ENCODE measurements at places on chromosomes 7 and 10.

- no peak for DNase-seq
These were observed 45.5 kb upstream of the ADARB2 start for GRCh38 chr10:1782841-1783240.

GRCh38 chr7:145030754-145031153 lies 194.9 kb upstream of the TPK1 start:
- DNase-seq = no peak

- DNase-seq = no peak
These were observed 212.3 kb upstream of the ZMIZ1 start for GRCh38 chr10:78856421-78856820.

GRCh38 chr10:101834341-101834740 lies 9.3 kb downstream of the KCNIP2 start:
- no peak for DNase-seq

GRCh38 chr7:106180721-106181120 lies 68.6 kb upstream of the SYPL1 start:
- no peak for DNase-seq

GRCh38 chr10:26727005-26727404 lies 29.5 kb downstream of the PDSS1 start:
- no peak for DNase-seq

DNA sequence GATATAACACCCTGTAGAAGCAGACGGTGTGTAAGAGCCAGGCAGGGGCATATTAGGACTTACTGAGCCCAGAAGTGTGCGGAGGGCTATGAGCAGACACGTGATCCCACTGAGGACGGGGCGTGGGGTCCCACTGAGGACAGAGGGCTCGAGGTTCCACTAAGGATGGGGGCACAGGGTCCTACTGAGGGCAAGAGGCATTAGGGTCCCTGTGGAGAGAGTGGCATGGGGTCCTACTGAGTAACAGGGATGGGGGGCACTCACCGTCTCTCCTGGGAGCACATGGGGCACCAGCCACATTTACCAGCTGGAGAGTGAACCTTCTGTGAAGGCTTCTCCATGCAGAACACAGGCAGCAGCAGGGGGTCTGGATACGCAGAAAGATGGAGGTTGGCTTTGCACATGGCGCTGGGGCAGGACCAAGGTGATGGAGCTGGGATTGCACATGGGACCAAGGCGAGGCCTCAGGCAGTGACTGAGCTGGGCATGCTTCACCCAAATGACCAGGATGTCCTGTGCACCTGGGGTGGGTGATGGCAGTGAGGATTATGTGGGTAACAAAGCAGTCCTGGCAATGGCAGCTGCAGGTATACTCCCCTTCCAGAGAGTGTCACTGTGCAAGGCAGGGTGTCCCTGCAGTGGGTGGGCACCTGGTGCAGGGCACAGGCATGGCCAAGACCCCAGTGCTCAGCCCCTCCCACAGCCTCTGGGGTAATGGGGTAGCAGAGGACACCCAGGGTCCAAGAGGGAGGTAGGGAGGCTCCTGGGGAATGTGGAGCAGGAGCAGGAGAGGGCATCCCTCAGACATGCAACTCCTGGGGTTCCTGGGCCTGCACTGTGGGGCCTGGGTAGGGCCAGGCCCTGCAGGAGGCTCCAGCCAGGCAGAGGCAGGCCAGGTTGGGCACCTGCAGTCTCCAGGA lies 278.1 kb downstream of the TCERG1L start:
- DNase-seq = no peak

DNA sequence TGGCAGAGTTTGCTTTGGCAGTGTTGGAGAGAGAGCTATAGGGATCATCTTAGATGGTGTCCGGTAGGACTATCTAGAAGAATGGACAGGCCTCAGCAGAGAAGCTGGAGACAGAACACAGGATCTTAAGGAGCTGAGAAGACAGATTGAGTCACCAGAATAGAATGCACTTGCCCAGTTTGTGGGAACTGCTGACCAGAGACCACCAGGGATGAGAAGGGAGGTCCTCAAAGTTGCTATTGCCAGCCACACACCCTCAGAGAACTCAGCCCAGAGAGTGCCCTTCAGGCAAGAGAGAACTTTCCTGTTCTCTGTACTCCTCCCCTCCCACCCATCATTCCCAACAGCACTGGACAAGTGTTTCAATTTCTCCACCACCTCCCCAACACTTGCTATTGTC lies 25.3 kb upstream of the GALNT11 start:
- DNase-seq = no peak

- no peak for DNase-seq
These were observed 167.6 kb downstream of the OTUD1 start for GRCh38 chr10:23606456-23606855.

DNA sequence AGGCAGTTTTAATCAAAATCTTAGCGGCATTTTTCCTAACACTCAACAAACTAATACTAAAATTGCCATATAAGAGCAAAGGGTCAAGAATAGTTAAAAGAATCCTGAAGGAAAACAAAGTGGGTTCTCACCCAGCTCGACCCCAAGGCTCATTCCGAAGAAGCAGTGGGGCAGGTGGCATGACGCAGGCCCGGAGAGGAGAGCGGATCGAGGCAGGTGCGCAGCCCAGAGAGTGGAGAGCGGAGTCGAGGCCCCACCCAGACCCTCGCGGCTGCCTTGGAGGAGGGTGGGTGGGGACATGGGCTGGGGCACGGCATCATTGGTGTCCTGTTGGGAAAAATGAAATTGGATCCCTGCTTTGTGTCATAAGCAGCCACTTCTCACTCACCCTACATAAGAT lies 109.8 kb downstream of the INPP5A start:
- no peak for DNase-seq

- no peak for DNase-seq
These were observed 303.6 kb downstream of the GPAM start for GRCh38 chr10:111879969-111880368.

DNA sequence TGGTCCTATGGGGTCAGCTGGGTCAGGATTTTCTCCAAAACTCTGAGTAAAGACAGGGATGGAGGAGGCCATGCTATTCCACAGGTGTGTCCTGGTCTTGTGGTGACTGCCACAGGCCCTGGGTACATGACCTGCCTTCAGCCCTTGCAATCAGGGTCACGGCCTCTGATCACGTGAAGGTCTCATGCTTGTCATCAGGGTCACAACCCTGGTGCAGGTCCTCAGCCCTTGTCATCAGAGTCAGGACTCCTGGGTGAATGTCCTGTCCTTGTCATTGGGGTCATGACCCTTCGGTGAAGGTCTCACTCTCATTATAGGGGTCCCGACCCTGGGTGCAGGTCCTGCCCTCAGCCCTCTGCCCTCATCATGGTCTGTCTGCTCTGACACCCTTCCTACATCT lies 21.9 kb upstream of the TBRG4 start:
- DNase-seq = no peak

DNA sequence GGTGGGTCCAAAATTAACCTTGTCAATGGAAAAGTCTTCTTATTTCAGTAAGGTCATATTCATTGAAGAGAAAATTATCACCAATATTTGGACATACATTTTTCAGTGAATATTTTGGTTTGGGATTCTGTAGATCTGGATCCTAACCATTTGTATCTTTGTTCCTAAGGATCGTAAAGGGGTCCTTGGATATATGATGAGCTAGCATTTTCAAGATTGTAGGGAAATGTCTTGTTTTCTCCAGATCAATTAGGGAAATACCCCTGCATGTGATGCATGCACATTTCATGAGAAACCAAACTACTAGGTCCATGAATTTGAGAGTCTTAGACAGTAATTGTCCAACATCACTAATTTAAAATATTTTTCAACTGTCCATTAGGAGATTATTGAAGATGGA lies 18.0 kb downstream of the DNTT start:
- DNase-seq = no peak

GRCh38 chr7:112665709-112666108 lies 124.5 kb downstream of the TMEM168 start:
- DNase-seq = no peak

DNA sequence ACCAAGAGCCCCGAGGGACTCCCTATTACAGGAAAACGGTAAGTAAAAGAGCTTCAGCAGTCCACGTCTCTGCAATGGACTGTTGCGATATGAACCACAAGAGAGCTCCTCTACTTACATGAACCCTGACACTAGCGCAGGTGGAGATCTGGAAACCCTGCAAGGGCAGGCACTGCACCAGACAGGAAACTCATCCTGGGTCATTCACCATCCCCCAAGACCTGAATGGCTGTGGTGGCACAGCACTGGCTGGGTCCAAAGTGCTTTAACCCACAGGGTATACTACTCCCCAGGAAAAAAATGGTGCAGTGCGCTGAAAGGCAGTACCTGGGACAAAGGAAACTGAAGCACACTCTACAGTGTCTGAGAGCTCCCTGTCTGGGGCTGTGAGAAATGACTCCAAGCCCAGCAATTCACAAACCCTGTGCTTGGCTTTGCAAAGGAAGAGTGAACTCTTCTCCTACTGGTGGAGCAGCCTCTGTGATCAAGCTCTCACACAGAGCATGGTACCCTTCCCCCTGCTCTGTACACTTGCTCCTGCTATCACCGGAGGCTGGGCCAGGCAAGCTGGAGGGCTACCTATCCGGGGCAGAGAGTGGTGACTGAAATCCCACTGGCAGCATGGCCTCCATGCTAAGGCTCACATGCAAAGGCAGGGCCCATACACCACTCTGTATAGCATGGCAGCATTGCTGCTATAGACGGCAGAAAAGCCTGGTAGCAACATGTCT lies 44.9 kb downstream of the HIBADH start:
- DNase-seq = no peak

- peak; percentile 38 for DNase-seq
These were observed 2.2 kb downstream of the CFAP46 start for GRCh38 chr10:132939957-132940790.

DNA sequence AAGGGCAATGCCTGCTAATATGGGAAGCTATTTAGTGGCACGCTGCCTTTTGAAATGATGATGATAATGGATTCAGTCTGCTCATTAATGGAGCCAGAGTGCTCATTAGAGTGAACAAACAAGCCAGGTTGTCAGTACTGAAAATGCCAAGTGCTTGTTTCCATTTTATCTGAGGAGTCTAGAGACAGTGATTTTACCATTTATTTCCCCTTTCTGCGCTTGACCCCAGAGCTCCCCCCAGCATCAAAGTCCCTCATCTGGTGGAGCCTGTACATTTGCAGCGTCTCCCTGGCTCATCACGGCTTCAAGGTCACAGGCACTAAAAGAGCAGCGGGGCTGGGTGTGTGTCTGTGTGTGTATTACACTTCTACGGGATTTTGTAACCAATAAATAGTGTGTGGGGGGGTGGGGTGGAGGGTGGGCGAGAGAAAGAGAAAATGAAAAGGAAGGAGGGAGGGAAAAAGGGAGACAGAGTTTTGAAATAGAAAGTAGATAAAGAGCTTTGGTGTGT lies 553.8 kb downstream of the TFEC start:
- no peak for DNase-seq

- no peak for DNase-seq
These were observed 53.5 kb upstream of the APBB1IP start for GRCh38 chr10:26384600-26384999.

- no peak for DNase-seq
These were observed 104.0 kb downstream of the CYTH3 start for GRCh38 chr7:6168477-6168868.

GRCh38 chr10:83673316-83673715 lies 466.0 kb upstream of the GHITM start:
- DNase-seq = no peak

DNA sequence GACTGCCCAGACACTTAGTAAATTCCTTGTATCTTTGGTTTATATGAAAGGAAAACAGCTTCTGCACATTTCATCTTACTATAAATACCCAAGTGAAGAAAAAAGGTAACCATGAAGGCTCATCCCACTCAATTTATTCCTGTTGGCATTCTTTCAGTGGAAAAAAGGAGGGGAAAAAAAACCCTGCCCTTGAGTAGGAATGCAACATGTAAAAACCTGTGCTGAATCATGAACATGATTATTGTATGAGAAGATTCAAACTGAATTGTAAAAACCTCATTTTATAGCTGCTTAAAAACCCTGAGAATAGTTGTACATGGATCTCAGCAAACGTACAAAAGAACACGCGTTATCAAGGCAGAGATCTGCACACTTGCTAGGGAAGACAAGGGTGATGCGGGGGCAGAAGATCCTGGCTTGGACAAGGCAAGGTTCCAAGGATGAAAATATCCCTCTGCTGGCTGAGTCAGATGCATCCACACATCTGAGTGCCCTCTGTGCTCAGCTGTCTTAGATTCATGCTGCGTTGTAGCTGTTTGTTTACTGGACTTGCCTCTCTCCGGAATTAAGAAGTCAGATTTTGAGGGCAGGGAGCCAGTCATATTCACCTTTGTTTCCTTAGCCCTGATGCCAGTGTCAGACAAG lies 658.2 kb downstream of the PARD3 start:
- DNase-seq = no peak

DNA sequence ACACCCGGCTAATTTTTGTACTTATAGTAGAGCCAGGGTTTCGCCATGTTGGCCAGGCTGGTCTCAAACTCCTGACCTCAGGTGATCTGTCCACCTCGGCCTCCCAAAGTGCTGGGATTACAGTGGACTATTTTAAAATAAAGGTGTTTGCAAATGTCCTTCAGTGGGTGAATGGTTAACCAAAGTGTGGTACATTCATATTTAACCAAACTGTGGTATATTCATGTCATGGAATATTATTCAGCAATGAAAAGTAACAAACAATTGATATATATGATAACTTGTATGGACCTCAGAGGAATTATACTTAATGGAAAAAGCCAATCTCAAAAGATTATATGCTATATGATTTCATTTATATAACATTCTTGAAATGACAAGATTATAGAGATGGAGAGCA lies 190.0 kb downstream of the CREB5 start:
- no peak for DNase-seq

- DNase-seq = no peak
These were observed 20.7 kb downstream of the GET4 start for GRCh38 chr7:897086-897485.

DNA sequence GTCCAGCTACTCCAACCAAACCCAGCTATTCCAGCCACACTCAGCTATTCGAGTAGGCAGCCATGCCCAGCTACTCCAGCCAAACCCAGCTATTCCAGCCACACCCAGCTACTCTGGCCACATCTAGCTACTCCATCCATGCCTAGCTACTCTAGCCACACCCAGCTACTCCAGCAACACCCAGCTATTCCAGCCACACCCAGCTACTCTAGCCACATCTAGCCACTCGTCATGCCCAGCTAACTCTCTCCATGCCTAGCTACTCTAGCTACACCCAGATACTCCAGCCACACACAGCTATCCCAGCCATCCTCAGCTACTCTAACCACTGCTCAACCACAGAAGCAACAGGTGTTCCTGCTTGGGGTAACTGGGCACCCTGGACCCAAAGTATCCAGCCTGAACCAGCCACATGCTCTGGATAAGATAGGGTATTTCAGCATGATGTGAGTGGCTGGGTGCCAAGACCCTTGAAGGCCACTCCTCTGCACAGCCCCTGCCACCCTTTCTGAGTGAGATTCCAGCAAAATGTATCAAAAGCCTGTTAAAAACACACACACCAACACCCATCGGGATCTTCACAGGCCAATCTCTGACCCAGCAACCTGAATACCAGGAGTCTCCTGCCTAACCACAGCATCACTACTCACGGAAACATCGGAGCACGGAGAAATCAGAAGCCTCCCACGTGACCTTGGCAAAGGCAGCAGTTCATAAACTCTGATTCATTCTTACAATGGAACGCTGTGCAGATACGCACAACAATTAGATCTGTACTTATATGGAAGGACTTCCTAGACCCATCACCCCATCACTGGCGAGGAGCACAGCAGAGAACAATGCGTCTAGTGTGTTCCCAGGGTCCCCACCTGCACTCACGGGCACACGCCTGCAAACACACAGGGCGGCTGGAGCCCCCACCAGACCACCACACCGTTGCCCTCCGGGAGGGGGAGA lies 51.8 kb upstream of the DNAAF5 start:
- DNase-seq = no peak

- no peak for DNase-seq
These were observed 11.2 kb upstream of the ARPC1A start for GRCh38 chr7:99314504-99314903.
